Activated CD4-positive, alpha-beta T cell treated with anti-CD3 and anti-CD28 coated beads for 48 hours (primary cell): ENCODE measurements at places on chromosomes 7 and 10.

GRCh38 chr10:32229170-32229569 is 117.8 kb downstream of the EPC1 start:
- DNase-seq, result no peak

DNA sequence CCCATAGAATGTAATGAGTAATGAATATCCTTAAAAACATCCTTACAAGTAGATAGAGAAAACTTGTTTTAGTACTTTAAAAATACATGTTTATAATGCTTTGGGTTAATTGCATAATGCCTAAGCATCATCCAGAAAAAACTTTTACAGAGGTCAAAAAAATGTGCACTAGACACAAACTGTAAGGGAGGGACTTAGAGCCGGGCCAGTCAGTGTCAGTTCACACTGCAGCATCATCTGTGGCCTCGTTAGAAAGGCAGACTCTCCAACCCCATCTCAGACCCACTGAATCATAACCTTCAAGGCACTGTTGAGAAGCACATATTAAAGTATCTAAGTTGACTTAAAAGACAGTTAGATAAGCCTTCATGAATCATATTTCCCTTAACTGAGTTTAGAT is 230.1 kb upstream of the PRPS1L1 start:
- DNase-seq, result no peak

DNA sequence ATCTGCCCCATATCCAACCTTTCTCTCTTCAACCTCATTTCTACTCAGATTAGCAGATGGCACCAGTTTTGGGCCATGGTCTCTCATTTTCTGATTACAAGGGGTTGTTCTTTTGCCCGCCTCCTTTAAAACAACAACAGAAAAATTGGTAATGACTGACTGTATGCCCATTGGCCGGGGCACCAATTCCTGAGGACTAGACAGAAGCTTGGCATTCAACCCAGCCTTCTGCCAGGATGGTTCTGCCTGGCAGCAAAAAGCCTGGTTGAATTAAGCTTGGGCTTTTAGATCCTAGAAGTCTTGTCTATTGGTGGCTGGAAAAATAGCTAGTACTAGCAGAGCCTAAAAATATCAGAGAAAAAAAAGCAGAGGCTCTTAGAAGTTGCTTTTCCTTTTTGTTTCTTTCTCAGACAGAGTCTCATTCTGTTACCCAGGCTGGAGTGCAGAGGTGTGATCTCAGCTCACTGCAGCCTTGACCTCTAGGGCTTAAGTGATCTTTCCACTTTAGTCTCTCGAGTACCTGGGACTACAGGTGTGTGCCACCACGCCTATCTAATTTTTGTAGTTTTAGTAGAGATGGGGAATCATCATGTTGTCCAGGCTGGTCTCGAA is 402.6 kb downstream of the AUTS2 start:
- DNase-seq, result no peak

- no peak for DNase-seq
Measured at GRCh38 chr10:132907821-132908620, 34.3 kb downstream of the CFAP46 start.
